ENCODE measurements at places on chromosomes 3 and 15. TPM values are rescaled to one million over a fixed set of nuclear protein-coding genes. Genes with fewer than 3 reads are reported as not detected.

DNA sequence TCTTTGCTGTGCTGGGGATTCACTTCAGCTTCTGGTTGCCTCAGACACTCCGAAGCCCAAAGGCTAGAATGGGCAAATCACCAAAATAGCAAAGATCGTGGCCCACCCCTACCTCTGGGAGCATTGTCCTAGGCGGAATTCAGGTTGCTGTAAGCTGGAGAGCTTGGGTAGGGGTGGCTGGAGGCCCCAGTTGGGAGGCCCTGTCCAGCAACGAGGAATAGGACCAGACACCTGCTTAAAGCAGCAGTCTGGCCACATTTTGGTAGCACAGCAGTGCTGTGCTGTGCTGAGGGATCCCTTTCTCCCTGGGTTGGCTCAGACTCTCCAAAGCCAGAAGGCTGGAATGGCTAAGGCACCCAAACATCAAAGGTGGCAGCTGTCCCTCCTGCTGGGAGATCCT is 99.3 kb downstream of the CLDN1 start:
- H3K4me3 ChIP-seq: no peak overlapping the region
- no peak for DNase-seq
- H3K27me3 ChIP-seq: no peaks in the 10 kb centered on the region
- no peaks in the 10 kb centered on the region for H3K4me1 ChIP-seq

DNA sequence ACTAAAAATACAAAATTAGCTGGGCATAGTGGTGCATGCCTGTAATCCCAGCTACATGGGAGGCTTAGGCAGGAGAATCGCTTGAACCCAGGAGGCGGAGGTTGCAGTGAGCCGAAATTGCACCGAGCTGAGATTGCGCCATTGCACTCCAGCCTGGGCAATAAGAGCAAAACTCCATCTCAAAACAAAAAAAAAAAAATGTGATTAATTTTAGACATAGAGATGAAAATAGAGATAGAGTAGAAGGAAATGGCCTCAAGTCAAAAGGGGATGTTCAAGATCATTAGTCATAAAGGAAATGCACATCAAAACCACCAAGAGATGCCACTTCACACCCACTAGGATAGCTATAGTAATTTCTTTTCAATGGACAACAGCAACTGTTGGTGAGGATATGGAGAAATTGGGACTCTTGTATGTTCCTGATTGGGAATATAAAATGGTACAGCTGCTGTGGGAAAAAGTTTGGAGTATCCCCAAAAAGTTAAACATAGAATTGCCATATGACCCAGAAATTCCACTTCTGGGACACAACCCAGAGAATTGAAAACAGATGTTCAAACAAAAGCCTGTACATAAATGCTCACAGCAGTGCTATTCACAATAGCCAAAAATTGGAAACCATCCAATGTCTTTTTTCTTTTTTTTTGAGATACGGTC is 55.4 kb downstream of the ABHD2 start:
- H3K4me1 ChIP-seq: peaks cover 34% of the 10 kb centered on the region
- H3K36me3 ChIP-seq: no peaks in the 10 kb centered on the region
- peak; percentile 86 for DNase-seq
- H3K27ac ChIP-seq: peak overlapping the region; percentile 40

DNA sequence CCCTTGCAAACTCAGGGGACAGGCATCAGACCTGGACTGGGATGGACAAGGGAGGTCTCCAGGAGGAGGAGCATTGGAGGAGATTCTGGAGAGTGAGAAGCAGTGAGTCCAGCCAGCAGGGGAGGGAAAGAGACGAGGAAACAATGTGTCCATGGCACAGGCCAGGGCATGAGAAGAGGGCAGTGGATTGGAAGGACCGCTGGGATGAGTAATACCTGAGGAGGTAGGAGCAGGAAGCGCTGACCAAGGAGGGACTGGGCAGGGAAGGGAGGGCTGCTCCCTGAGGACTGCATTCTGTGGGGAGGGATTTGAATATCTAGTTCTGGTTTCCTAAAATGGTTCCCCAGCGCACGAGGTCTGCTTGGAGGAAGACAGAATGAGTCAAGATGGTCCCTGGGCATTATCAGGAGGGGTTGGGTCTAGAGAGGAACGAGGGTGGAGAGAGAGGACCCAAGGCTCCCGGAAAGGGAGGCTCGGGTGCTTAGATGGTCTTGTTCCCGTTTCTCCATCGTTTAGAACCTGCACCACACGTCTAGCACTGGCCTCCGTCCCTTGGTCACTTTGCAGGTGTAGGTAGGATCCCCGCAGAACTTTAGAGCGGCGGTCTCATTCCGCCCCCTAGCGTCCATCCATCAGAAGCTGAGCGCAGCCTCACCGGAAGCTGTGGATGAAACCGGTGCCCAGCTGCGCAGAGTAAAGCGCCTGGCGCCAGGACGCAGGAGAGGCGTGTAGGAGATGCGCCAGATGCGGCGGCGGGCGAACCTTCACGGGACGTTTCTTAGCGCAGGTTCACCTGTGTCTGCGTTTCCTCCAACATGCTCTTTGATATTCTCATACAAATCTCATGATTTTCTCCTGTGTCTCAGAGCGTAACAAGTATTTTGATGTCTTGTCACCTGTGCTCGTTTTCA is 190.7 kb upstream of the NDN start:
- no peak overlapping the region for H3K4me3 ChIP-seq
- H3K4me1 ChIP-seq: no peaks in the 10 kb centered on the region
- DNase-seq: peak; percentile 51
- H3K27ac ChIP-seq: no peak overlapping the region

DNA sequence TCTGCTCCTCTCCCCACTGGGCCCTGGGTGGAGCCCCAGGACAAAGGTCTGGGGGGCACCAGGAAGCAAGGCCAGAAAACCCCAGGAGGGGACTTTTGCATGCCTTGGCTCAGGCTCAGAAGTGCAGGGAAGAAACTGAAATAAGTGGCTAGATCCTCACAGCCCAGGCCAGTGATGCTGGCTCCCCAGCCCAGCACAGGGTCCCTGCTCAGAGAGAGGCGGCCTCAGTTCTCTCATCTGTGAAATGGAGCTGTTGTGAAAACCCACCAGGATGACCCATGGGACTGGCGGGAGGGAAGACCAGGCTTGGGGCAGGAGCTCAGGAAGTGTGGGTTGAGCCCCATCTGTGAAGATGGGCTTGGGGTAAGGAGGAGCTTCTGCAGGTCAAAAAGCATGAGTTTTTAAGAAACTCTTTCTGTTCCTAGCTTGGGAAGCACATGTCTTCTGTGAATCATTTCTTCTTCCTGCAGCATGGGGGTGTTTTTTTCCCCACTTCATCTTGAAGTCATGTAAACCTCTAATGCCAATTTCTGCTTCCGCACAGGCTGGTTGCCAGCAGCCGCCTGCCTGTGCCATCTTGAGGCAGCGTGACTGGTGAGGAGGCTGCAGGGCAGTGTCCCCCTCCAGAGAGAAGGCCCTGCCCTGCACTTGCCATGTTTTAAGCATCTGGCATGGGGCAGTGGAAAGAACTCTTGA is 118.6 kb downstream of the SMAD6 start:
- H3K4me1 ChIP-seq: peaks cover 25% of the 10 kb centered on the region
- no peak overlapping the region for H3K27ac ChIP-seq
- H3K27me3 ChIP-seq: no peaks in the 10 kb centered on the region
- no peaks in the 10 kb centered on the region for H3K36me3 ChIP-seq

GRCh38 chr3:194103505-194103904 is 32.4 kb upstream of the HES1 start:
- peaks cover 68% of the 10 kb centered on the region for H3K27me3 ChIP-seq
- H3K4me1 ChIP-seq: no peaks in the 10 kb centered on the region
- no peaks in the 10 kb centered on the region for H3K36me3 ChIP-seq
- no peak for DNase-seq

DNA sequence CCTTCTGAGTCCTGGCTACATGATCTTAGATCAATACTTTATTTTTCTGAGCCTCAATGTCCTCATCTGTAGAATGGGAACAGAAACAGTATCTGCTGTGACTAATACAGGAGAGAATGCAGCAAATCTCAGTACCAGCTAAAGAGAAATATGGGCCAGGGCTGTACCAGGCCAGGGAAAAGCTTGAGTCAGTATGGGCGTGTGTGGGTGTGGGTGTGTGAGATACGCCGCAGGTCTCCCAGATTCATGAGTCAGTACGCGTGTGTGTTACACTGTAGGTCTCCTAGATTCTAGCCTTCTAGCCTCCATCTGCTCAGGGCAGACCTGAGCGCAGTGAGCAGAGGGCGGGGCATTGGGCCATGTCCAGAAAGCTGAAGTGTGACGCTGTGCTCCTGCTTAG is 15.2 kb downstream of the GNAI2 start:
- DNase-seq: peak; percentile 96
- H3K4me3 ChIP-seq: no peak overlapping the region
- H3K27me3 ChIP-seq: no peaks in the 10 kb centered on the region
- peaks cover 4% of the 10 kb centered on the region for H3K36me3 ChIP-seq
- H3K27ac ChIP-seq: peak overlapping the region; percentile 66

GRCh38 chr3:187889601-187890404 is 144.5 kb upstream of the BCL6 start:
- no peak overlapping the region for H3K27ac ChIP-seq
- H3K4me3 ChIP-seq: no peak overlapping the region
- DNase-seq: peak; percentile 8

DNA sequence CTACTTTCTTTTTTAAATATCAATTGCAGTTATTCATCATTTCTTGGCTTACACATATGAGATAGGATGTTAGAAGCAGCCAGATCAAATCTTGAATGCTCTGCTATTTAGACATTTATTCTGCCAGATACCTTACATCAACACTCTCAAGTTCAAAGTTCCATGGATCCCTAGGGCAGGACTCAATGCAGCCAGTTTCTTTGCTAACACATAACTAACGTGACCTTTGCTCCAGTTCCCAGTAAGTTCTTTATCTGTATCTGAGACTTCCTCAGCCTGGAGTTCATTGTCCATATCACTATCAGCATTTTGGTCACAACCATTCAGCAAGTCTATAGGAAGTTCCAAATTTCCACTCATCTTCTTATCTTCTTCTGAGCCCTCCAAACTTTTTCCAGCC is 939.9 kb downstream of the VGLL3 start:
- no peaks in the 10 kb centered on the region for H3K27me3 ChIP-seq
- no peak overlapping the region for H3K4me3 ChIP-seq
- H3K4me1 ChIP-seq: no peaks in the 10 kb centered on the region
- no peak overlapping the region for H3K27ac ChIP-seq

- no peak overlapping the region for H3K27ac ChIP-seq
- no peaks in the 10 kb centered on the region for H3K27me3 ChIP-seq
- H3K36me3 ChIP-seq: no peaks in the 10 kb centered on the region
- H3K4me3 ChIP-seq: no peak overlapping the region
Observed at GRCh38 chr3:194328942-194329582, 22.1 kb downstream of the CPN2 start.

- no peak overlapping the region for H3K27ac ChIP-seq
- H3K4me3 ChIP-seq: no peak overlapping the region
- H3K4me1 ChIP-seq: peaks cover 14% of the 10 kb centered on the region
Observed at GRCh38 chr15:89003865-89004725, 84.2 kb upstream of the ABHD2 start.

GRCh38 chr15:62344806-62345539 is 179.9 kb upstream of the C2CD4B start:
- no peak overlapping the region for H3K27ac ChIP-seq
- DNase-seq: peak; percentile 41
- H3K27me3 ChIP-seq: no peaks in the 10 kb centered on the region
- H3K36me3 ChIP-seq: no peaks in the 10 kb centered on the region
- H3K4me3 ChIP-seq: no peak overlapping the region

GRCh38 chr15:64282701-64283100 is 73.3 kb downstream of the CSNK1G1 start:
- H3K4me1 ChIP-seq: peaks cover 14% of the 10 kb centered on the region

DNA sequence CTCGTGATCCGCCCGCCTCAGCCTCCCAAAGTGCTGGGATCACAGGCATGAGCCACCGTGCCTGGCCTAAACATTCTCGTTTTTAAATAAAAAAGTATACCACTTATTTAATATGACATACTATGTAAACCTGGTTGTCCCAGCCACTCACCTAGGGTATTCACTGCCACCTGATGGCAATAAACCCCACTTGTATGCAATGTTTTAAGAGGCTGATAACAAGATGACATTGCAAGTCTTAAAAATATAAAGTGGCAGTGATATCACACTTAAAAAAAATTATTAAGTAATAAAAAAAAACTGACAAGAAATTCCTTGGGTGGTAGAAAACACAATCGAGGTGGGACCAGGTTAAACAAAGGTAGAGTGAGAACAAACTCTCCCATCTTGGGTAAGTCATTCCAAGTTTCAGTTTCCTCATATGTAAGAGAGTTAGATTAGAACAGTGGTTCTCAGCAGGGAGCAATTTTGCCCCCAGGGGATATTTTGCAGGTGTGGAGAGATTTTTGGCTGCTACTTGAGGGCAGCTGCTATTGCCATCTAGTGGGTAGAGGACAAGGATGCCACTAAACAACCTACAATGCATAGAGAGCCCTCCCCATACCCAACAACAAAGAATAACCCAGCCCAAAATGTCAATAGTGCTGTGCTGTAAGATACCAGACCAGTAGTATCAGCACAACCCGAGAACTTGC is 14.5 kb downstream of the ARF4 start:
- H3K4me1 ChIP-seq: peaks cover 26% of the 10 kb centered on the region
- DNase-seq: no peak
- no peaks in the 10 kb centered on the region for H3K27me3 ChIP-seq
- peaks cover 64% of the 10 kb centered on the region for H3K36me3 ChIP-seq

GRCh38 chr15:59814409-59814808 is 125.3 kb upstream of the BNIP2 start:
- no peaks in the 10 kb centered on the region for H3K36me3 ChIP-seq
- DNase-seq: no peak
- H3K27ac ChIP-seq: no peak overlapping the region
- H3K27me3 ChIP-seq: peaks cover 6% of the 10 kb centered on the region

Gene IQCF5
- not detected for polyA plus RNA-seq

All from GM23248 (cell line).